ENCODE measurements at places on chromosomes 6 and 20.
A peak's percentile ranks its signal among the peaks of the same experiment; 100 is the strongest.

GRCh38 chr20:5197270-5197827 is 70.5 kb downstream of the CDS2 start:
- DNase-seq = no peak

DNA sequence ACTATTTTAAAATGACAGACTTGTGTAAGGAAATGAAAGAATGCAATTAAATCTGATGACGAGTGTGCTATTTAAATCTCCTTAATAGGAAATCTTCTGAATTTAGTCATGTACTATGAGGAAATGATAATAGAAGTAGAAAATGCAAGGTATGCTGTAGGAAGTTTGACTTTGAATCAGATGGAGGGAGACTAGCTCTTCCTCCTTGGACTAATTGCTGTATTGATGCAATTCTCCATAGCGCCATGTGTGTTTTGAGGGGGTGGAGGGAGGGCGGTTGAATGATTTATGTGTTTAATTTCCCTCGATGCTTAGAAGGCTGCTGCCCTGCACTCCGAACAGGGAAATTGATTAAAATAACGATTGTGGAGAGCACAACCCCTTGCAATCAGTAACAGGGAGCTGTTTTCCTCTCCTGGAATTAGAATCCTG is 214.4 kb upstream of the PRND start:
- no peak for DNase-seq

DNA sequence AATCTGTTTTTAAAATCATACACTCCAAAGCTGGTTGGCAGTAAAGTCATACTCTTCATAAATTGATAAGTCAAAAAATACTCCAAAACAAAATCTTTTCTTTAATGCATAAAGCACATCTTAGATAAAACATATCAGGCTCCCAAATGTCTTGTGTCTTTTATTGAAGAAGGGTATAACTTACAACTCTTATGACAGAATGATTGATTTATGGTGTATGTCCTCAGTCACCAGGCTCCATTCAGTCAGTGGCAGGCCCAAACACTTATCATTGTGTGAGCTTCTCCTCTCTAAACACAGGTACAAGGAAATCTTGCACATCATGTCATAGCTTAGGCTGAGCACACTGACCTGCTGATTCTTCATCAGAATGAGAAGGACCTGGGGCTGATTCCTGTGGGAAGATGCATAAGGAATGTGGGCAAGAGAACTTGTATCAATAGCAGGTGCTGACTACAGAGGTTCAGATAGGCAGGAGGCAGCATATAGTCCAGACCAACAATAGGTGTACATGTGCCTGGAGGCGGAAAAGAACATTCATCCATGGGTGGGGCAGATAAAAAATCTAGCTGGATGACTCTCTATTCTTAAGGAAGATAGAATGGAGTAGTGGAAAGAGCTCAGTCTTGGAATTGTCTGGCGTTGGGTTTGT is 1.9 kb downstream of the CALHM5 start:
- DNase-seq = no peak

GRCh38 chr6:12288211-12288618 is 1.9 kb upstream of the EDN1 start:
- peak; percentile 45 for DNase-seq

- DNase-seq = no peak
Observed at GRCh38 chr20:41507851-41508250, 110.3 kb downstream of the CHD6 start.

GRCh38 chr20:1430004-1430451 is 36.6 kb downstream of the NSFL1C start:
- no peak for DNase-seq
